ENCODE measurements at places on chromosomes 16 and 17.

DNA sequence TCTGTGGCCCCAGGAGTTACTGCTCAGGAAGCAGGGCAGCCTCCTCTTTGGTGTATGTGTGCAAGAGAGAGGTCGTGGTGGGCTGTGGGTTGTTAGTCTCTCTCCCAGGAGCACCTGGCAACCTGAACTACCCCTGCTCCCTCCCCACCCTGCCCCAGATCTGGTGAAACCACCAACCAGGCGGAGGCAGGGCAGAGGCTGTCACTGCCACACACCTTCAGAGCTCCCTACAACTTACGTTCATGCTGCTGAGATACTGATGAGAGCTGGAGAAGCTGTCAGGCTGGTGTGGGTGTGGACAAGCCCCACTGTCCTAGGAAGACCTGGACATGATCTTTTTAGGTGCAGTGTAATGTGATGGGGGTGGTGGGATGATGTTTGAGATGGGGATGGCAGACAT lies 24.3 kb downstream of the GOSR2 start:
- no peak for DNase-seq

GRCh38 chr17:62995377-62995885 lies 29.4 kb downstream of the TANC2 start:
- peak; percentile 44 for DNase-seq

- no peak for DNase-seq
These were observed 14.9 kb downstream of the ALKBH5 start for GRCh38 chr17:18198530-18198929.

GRCh38 chr17:43169561-43170139 lies 1.4 kb upstream of the NBR1 start:
- DNase-seq = peak; percentile 7

- DNase-seq = no peak
These were observed 64.2 kb upstream of the TNRC6C start for GRCh38 chr17:77894126-77894956.

- peak; percentile 0 for DNase-seq
These were observed 64.4 kb downstream of the METRNL start for GRCh38 chr17:83143817-83144231.

GRCh38 chr17:58703137-58703915 lies 10.9 kb downstream of the RAD51C start:
- DNase-seq = no peak

DNA sequence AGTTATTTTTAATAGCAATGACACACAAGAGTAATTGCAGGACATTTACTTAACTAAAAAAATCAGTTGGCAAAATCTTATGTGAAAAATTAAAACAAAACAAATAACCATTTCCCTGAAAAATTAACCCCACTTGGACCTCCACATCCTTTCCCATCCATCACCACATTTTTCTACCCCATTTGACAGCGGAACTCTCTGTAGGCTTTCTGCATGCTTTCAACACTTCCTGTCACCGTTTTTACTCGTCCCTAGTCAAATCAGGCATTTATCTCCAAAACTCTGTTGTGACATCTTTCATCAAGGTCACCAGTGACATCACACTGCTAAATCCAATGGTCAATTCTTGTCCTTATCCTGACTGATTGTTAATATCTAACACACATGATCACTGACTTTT lies 27.5 kb downstream of the KCNJ16 start:
- DNase-seq = no peak

DNA sequence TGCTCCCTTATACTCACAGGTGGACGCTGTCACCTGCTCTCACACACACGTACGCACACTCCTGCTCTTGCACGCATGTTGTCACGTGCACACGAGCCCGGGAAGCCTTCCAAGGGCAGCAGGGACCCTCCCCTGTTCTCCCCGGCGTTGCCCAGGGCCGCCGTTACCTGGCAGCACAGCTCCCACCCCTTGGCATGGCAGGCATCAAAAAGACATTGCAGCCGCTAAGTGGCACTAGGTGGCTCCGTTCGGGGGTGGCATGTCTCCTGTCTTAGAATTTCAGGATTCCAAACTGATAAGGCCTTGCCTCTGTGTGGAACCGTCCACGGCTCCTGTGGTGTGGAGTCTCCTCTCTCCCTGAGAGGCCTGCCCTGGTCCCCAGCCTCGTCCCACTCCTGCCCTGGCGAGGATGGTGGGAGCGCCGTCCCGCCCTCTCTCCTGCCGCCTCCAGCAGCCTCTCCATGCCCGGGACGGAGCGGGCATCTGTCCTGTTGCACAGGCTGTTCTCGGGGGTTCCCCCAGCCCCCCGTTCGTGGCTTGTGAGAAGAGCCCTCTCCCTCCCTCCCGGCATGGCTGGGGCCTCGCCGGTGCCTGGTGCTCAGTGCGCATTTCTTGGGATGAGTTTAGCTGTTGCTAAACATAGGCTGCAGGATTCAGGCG lies 126.7 kb upstream of the GSE1 start:
- DNase-seq = no peak
